ENCODE measurements at places on chromosomes 5 and 9.
A peak's percentile ranks its signal among the peaks of the same experiment; 100 is the strongest.

DNA sequence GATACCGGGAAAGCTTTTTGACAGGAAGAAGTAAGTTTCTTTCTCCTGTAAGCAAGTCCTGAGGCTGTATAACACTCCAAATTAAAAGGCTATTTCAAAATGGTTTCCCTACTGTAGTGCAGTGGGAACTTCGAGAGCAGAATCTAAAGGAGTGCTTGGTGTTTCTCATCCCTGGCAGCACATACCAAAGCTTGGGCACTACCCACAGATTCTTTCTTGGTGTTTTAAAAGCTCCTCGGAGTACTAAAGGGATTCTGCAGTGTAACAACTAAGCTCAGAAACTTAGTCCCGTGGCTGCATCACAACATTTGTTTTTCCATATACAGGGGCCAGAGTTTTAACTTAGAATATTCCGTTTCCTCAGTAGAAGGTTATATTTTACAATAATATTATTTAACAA is 5.6 kb upstream of the APC start:
- no peak for DNase-seq

DNA sequence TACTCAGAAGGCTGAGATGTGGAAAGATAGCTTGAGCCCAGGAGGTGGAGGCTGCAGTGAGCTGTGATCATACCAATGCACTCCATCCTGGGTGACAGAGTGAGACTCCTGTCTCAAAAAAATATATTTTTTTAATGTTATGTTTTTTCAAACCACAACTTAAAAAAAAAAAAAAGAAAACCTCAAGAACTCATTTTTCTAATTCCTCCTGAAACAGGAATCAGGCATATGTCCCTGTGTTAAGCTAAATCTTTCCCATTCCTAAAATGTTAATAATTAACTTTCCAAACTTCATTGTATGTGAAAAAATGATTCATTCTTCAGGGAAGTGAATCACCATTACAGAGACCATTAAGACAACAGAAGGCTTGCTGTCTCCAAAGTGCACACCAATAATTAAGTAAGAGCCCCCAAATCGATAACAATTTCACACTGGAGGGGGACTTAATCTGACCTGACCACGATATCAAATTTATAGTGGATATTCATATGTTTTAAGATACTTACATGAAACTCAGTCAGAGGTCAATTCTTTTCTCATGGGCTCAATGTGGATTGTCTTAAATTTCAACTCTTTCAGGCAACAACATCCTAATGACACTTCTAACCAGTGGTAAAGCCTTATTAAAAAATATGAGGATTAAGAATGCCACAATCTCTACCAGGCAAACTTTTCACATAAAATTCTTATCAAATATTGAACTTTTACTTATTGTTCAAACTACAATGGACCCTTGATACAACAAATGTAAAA is 5.2 kb downstream of the CEMIP2 start:
- no peak for DNase-seq

DNA sequence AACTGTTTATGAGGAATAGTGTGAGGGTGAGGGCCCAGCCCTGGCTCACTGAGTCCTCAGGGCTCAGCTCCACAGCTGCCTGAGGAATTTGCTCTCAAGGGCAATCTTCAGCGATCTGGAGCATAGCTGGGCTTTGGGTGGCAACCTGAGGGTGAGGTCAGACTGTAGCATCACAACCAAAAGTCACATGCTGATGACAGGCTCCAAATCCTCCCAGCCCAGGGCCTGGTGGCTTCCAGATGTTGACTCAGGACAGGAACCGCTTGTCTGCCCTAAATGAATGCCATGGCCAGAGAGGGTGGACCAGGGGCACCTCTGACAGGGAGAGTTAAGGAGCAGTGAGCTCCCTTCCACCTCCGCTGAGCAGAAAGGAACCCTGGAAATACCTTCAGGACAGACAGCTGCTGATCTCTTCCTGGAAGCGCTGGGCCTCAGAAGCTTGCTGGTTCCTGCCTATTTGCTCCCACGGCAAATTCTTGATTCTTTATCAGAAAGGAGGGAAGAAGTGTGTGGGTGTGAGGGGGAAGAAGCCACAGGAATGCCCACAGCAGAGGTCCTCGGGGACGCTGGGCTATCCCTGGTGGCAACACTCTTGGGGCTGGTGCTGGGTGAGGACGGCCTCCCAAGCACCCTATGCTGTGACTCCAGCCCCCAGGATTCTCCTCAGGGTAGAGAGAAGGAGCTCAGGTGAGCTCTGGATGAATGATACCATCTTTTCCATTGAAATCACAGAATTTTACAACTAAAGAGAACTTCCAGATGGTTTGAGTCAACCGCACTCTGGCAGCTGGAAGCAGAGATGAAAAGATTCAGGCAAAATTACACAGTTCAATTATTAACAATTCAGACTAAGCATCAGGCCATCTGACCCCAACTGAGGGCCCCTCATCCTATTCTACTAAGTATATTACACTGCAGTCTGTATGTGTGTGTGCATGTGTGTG is 13.8 kb upstream of the CTSL start:
- no peak for DNase-seq

- DNase-seq = no peak
Observed at GRCh38 chr5:42225009-42225408, 198.2 kb upstream of the GHR start.

GRCh38 chr5:78280261-78280660 is 14.2 kb downstream of the AP3B1 start:
- no peak for DNase-seq

DNA sequence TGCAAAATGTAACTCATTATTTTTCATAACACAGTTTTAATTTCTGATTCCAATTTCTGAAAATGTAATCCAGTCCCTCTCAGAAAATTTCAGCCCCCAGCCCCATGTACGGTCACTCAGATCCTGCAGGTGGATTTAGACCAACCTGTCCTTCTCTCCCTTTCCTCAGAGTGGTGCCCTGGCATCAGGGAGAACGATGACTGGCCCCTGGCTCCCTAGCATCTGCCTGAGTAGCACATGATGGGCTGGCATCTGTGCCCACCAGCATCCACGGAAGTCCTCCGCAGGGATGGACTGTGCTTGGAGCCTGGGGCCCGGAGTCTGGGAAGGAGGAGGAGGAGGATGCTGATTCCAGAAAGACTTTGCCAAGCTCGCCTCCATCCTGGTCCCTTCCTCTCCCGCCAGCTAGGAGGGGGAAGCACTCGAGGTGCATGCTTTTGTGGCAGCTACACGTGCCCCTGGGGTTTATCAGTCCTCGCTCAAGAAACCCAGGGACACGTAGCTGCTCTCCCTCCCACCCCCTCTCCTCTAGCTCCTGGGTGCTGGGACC is 54.4 kb upstream of the RUFY1 start:
- DNase-seq = no peak

- no peak for DNase-seq
Observed at GRCh38 chr9:136343121-136343883, 16.0 kb downstream of the GPSM1 start.

DNA sequence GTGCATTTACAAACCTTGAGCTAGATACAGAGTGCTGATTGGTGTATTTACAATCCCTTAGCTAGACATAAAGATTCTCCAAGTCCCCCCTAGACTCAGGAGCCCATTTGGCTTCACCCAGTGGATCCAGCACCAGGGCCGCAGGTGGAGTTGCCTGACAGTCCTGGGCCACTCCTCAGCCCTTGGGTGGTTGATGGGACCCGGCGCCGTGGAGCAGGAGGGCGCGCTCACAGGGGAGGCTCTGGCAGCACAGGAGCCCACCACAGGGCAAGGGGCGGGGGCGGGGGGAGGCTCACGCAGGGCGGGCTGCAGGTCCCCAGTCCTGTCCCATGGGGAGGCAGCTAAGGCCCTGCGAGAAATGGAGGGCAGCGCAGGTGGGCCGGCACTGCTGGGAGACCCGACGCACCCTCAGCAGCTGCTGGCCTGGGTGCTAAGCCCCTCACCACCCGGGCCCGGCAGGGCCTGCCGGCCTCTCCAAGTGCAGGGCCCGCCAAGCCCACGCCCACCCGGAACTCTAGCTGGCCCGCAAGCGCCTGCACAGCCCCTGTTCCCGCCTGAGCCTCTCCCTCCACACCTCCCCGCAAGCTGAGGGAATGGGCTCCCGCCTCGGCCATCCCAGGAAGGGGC is 613.5 kb downstream of the TLE4 start:
- DNase-seq = no peak

- DNase-seq = no peak
Observed at GRCh38 chr5:31500256-31500655, 31.6 kb downstream of the DROSHA start.

- DNase-seq = no peak
Observed at GRCh38 chr9:126053913-126054312, 272.7 kb upstream of the MVB12B start.

GRCh38 chr9:6834306-6834705 is 76.5 kb downstream of the KDM4C start:
- no peak for DNase-seq

GRCh38 chr5:123371575-123372179 is 51.5 kb downstream of the CEP120 start:
- peak; percentile 33 for DNase-seq

- DNase-seq = no peak
Observed at GRCh38 chr5:74063821-74064220, 437.8 kb downstream of the ARHGEF28 start.

Measured in activated CD4-positive, alpha-beta T cell treated with anti-CD3 and anti-CD28 coated beads for 4 hours (primary cell).